ENCODE measurements at places on chromosomes 5 and 9.

GRCh38 chr9:69931340-69931739 lies 110.7 kb downstream of the CFAP95 start:
- no peak for DNase-seq

GRCh38 chr9:110668570-110669167 lies at the start of gene MUSK:
Gene MUSK (plus strand): TSS chr9:110668791. CDS start chr9:110668905, 114 bp downstream.
- no peak for DNase-seq

DNA sequence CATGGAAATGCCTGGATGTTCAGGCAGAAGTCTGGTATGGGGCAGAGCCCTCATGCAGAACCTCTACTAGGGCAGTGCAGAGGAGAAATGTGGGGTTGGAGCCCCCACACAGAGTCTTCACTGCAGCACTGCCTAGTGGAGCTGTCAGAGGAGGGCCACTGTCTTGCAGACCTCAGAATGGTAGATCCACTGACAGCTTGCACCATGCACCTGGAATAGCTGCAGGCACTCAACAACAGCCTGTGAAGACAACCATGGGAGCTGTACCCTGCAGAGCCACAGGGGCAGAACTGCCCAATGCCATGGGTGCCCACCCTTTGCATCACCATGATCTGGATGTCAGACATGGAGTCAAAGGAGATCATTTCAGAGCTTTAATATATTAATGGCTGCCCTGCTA lies 36.9 kb downstream of the TRIP13 start:
- no peak for DNase-seq

DNA sequence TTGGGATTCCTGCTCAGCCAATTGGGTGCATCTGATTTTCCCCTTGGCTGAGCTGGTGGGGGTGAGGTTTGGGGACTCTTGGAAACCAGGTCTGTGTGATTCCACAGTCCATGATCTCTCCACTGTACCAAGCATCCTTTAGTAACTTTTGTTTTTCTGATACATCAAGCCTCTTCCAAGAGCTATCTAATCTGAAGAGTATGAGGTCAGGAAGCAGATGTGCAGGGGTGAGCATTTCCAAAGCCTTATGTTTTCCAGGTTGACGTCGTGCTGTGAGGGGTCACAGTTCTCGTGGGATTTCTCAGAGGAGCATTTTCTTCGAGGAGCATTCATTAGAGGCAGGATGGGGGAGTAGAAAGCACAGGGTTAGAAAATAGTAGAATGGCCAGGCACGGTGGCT lies 95.3 kb downstream of the KLF4 start:
- no peak for DNase-seq

- peak; percentile 16 for DNase-seq
Measured at GRCh38 chr9:127878001-127878651, 651 bp upstream of the AK1 start.

DNA sequence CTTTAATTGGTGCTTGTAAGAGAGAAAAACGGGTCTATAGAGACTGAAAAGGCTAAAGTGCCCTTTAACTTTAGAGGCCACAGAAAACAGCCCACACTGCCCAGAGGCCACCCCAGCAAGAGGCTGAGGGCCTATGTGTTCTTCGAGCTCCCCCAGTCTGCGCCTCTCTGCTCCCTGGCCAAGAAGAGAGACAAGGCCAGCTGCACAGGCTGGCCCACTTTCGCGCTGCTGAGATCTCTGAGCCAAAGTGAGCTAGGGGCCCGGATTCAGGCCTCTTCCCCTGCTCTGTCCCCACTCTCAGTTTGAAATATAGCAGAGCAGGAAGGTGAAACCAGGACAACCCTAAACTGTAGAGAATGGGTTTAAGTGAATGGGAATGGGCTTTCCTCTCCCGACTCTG lies 132.0 kb upstream of the TRIM32 start:
- DNase-seq = no peak

- no peak for DNase-seq
Measured at GRCh38 chr5:171692936-171693335, 92.7 kb upstream of the SMIM23 start.

DNA sequence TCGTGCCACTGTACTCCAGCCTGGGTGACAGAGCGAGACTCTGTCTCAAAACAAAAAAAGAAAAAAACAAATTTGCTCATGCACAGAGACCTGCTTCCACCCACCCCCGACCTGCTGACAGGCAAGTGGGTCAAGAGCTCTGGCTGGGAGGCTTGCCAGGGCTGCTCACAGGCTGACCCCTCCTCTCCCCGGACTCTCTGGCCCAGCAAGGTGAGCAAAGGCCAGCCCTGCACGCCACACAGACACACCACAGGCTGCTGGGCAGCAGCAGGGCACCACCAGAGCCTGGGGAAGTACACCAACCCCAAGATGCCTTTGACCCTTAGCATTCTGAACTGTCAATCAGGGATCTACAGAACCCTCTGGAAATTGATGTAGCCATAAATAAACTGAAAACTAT lies 29.2 kb downstream of the NSUN2 start:
- DNase-seq = no peak

GRCh38 chr5:76859591-76860247 lies 9.9 kb downstream of the S100Z start:
- DNase-seq = no peak

DNA sequence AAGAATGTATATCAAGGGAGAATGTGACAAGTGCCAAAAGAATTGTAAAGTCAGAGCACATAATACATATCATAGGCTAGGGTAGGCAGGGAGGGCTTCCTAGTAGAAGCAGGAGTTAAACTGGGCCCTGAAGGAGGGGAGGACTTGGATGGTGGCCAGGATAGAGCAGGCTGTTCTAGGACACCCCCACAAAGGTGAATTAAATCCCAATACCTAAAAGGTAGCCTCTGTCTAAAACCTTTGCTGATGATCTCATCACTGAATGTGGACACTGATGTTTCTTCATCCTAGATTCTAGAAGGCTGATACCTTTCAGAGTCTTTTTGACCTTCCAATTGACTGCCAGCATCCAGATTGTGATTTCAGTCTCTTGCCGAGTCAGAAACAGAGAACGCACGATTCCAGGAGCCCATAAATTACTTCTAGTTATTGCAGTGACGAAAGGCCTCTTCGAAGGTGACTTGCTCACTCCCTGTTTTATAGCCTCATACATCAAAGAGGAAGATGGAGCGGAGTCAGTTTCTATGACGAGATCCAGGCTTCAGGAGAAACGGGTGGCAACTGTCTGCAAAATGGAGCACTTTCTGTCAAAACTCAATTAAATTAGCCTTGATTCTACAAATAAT lies 43.2 kb downstream of the KIF4B start:
- no peak for DNase-seq

GRCh38 chr9:37923796-37924427 lies 20.0 kb upstream of the SLC25A51 start:
- no peak for DNase-seq

- DNase-seq = no peak
Measured at GRCh38 chr9:122337556-122337929, 33.3 kb upstream of the PTGS1 start.

GRCh38 chr5:168378741-168379140 lies 87.3 kb downstream of the WWC1 start:
- no peak for DNase-seq

GRCh38 chr5:161804263-161804662 lies 43.7 kb upstream of the GABRA1 start:
- no peak for DNase-seq

GRCh38 chr5:143534761-143535154 lies 131.3 kb upstream of the NR3C1 start:
- no peak for DNase-seq

DNA sequence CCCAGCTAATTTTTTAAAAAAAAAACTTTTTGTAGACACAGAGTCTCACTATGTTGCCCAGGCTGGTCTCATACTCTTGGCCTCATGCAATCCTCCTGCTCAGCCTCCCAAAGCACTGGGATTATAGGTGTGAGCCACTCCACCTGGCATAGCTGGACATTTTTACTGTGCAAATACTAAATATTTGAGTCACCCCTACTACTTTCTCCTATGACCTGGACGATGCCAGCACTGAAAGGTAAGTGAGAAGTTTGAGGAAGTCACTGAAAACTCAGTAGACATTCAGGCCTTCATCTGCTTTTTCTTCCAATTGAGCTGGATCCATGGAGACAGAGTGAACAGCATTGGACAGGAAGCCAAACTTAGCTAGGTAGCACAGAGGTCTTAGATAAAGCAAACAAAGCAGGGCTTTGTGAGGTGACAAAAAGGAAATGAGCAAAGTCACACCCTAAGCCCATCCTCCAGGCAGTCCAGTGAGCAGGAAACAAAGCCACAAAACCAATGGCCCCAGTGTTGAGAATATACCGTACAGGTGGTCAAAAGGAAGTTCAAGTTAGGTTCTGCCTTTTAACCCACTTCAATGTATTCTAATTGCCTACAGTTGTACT lies 192.6 kb upstream of the RASA1 start:
- DNase-seq = no peak

GRCh38 chr9:89601306-89601705 lies 3.5 kb upstream of the GADD45G start:
- no peak for DNase-seq

- no peak for DNase-seq
Measured at GRCh38 chr9:108543251-108543778, 312.5 kb downstream of the ACTL7B start.

DNA sequence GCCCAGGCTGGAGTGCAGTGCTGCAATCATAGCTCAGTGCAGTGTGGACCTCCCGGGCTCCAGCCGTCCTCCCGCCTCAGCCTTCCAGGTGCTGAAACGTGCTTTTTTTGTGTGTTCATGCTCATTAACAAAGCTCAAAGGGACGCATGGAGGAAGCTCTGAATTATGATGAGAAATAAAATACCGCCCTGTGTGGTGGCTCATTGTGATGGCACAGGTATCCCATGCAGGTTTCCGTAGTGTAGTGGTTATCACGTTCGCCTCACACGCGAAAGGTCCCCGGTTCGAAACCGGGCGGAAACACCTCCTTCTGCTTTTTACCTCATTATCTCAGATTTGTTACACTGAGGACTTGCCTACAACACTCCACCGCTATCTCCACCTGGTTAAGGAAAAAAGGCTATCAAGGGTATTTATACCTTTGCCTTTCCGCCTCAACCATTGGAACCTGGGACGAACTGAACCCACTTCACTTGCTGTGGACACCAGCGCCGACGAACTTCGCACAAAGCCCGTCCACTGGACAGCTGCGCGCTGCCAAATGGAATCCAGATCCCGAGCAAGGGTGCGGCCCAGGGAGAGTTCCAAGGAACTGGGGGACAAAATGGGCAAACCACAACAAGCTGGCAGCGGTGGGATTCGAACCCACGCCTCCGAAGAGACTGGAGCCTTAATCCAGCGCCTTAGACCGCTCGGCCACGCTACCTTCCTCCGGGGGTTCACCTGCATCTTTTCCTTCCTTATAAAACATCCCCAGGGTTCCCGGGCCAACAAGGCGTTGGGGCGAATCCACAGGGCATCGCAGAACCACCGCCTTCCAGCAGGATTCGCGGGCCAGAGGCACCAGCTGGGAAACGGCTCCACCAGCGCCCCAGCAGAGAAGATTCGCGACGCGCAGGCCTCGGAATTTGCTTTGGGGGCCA lies 26.3 kb downstream of the OR2V2 start:
- no peak for DNase-seq

GRCh38 chr5:176980818-176981217 lies 25.8 kb downstream of the UIMC1 start:
- DNase-seq = no peak

- DNase-seq = no peak
Measured at GRCh38 chr9:106829666-106830408, 33.1 kb upstream of the ZNF462 start.

- DNase-seq = no peak
Measured at GRCh38 chr5:143217804-143218160, 185.7 kb downstream of the NR3C1 start.

- no peak for DNase-seq
Measured at GRCh38 chr9:82010711-82011110, 22.1 kb downstream of the SPATA31D1 start.

GRCh38 chr9:98642661-98643312 lies 65.9 kb downstream of the GABBR2 start:
- peak; percentile 33 for DNase-seq

GRCh38 chr5:28216939-28217360 lies 1178.6 kb upstream of the CDH9 start:
- no peak for DNase-seq

GRCh38 chr5:144121577-144121976 lies 48.9 kb downstream of the YIPF5 start:
- no peak for DNase-seq

GRCh38 chr5:80103371-80103770 lies 68.2 kb downstream of the THBS4 start:
- DNase-seq = no peak

DNA sequence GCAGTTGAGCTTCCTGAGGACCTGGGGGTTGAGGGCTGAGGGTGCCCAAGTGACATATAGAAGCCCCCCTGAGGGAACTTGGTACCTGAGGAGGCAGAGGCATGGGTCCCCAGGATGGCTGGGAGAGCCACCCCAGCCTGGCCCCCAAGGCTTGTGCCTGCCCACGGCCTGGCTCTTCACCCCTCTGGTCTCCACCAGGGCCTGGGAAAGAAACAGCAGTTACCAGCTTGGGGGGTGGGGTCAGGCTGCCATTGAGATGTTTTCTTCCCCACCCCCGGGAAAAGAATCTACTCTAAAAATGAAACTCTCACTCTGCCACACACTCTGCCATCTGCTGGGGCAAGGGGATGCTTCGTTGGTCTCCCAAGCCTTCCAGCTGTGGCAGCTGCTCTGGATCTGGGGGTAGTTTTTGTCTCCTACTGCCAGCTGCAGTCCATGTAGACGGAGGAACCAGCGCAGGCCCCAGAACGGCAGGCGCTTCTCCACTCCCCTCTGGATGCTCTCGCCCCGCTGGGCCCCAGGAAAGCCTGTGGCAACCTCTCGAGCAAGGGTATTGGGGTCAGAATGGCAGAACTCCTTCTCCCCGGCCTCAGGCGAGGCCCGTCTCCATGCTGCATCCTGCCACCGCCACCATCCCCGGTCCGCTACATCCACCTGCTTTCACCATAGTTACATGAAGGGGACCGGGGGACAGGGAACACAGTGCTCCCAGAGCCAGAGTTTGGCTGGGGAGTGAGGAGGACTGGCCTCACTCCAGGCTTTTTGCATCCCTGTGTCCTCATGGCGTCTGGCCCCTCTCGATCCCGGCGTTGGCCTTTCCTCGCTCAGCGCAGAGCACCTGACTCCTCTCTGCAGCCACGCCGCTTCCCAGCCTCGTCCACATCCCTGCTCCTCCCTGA lies 123.5 kb downstream of the DAB2IP start:
- DNase-seq = no peak

- DNase-seq = no peak
Measured at GRCh38 chr9:113545068-113545467, 81.5 kb downstream of the RGS3 start.

GRCh38 chr9:120212853-120213200 lies 367.1 kb downstream of the CDK5RAP2 start:
- no peak for DNase-seq

DNA sequence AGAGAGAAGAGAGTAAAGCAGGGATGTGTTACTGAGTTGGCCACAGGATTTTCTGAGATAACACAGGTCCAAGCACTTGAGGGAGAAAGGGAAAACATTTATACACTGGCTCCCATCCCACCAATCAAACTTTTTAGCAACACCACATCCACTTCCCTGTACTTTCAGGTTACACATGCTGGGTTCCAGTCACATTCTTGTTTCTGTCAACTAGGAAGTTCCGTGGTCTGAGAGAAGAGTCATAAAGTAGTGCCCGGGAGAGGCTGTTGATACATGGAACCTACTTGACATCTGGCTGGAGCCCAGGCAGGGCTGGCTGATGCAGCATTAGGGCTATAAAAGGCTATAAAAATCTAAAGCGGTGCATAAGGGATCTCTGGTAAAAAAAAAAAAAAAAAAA lies 473.9 kb upstream of the COX7C start:
- no peak for DNase-seq
